Spleen (tissue), 13 donors: ENCODE measurements at places on chromosomes 2 and 18. TPM values are rescaled to one million over a fixed set of nuclear protein-coding genes. Genes with fewer than 3 reads are reported as not detected.

DNA sequence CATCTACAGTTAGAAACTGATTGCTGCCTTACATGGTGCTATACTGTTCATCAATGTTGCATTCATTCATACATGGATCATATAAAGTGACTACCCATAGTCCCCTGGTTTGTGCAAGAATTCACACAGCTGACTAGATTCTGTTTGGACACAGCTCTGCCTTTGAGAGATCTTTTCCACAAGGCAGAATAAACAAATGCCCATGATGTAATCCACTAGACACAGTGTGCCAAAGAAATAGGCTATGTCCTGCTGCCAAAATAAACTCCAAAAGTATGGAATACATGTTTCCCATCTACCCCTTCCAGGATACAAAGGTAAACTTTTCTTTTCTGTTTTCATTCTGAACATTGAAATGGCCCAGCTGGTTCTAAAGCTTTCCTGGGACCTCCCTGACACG, 269.4 kb upstream of the CHAC2 start:
- no peak for DNase-seq

The UGT1A7 gene
- total RNA-seq = not detected

GRCh38 chr2:135063210-135063609, 11.1 kb downstream of the RAB3GAP1 start:
- DNase-seq = no peak

DNA sequence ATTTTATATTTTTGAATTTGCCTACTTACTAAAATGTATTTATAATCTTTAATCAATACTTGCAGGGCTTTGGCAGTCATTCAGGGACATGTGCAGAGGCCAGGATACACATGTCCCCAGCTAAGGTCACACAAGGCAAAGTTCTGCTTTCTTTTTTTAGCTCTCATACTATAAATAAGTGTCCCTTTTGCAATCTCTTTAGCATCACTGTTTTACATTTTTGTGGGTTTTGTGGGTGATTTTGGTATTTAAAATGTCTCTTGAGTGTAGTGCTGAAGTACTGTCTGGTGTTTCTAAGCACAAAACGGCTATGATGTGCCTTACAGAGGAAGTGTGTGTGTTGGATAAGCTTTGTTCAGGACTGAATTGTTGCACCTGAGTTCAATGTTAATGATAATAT, 309.0 kb upstream of the GULP1 start:
- DNase-seq = no peak

- DNase-seq = peak; percentile 86
Observed at GRCh38 chr2:121197369-121198091, 87.5 kb downstream of the TFCP2L1 start.

The GRB14 gene
- total RNA-seq = 2.7 TPM

DNA sequence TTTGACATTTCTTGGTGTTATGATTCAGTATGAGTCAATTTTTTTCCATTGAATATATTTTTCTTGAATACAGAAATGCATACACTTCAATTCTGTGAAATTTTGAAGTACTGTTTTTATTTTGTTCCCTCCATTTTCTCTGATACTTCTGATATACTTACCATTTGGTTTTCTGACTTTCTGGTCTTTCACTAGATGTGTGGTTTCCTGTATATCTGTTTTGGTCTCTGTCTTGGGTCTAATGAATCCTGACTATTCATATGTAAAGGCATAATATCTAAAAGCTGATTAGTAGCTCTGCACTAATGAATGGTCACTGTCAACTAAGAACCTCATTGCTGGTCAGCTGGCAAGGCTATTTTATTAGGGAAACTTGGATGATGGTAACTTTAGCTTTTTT, 345.6 kb downstream of the GRB14 start:
- DNase-seq = no peak

The KYNU gene
- 27.7 TPM for total RNA-seq

GRCh38 chr2:230666446-230666845, 46.2 kb upstream of the CAB39 start:
- DNase-seq = no peak

DNA sequence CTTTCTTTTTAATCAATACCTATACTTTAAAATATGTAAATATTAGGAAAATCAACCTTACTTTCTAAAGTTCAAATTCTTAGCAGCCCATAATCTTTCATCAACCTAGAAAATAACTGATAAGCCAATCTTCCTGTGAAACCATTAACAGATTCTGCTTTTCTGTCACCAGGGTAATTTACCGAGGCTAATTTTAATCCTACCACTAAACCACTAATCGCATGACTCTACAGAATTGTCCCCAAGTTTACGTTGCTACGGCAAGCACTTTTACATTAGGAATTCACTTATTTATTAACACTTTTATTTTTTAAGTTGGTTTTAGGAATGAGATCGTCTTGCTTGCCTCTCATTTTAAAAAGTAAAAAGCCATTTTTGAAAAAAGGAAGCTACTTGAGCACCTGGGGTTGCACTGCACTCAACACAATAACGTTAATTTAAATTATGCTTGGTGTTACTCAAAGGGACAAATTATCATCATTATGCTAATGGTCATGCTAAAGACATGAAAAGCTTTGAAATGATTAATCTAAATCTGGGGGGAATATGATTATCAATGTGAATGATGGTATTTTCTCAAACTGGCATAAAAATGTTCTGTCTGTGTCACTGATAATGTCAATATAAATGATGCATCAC, 10.2 kb downstream of the ZNF516 start:
- no peak for DNase-seq

GRCh38 chr18:4453874-4454536, 1.1 kb downstream of the DLGAP1 start:
- DNase-seq = peak; percentile 69

- DNase-seq = no peak
Observed at GRCh38 chr18:48668466-48669179, 129.8 kb downstream of the CTIF start.

The KCNG3 gene
- not detected for total RNA-seq

DNA sequence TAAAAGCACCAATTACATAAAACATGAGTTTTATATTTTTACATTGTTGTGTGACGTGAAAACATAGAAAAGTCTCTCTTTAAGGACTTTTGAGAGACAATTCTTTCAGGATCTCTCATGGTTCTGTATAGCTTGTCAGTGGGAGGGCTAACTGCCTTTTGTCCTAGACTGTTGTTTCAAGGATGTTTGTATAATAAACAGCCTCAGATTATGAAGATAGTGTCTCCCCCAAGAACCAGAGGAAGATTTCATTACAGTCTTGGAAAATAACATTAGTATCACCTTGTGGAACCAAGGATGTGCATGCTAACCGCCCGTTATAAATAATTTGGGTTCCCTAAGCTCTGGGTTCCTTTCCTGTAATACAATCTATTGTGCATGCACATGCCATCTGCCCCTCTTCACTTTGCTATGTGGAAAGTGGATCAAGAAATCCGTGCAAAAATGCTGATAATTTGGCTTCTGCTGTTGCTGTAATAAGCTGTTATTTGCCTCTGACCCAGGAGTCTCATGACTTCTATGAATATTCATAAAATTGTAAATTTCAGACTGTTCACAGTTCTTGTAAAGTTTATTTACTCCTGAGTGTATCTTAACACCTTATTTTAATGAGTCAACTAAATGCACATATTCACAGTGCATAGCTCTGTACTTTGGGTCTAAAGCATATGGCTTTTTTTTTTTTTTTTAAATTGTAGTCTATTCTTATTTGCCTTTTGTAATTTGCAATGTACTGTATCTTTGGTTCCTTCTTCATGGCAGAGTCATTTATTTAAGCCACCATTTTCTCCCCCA, 265.5 kb downstream of the PTH2R start:
- DNase-seq = no peak

DNA sequence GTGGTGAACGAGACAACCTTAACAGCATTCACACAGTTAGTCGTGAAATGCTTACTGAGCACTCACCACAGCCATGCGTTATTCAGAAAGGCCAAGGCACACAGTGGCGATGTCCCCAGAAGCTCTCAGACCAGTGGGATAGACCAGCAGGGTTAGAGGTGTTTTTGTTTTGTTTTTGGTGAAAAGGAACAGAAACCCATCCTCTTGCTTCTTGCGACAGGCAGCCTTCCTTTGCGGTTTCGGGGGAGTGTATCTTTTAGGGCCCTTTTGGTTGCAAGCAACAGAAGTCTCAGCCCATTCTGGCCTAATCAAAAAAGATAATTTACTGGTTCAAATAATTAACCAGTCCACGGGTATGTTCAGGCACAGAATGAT, 4.7 kb downstream of the GNLY start:
- DNase-seq = no peak

GRCh38 chr2:29212009-29212408, 96.8 kb downstream of the CLIP4 start:
- DNase-seq = peak; percentile 36

GRCh38 chr18:54852780-54853675, 24.8 kb downstream of the RAB27B start:
- no peak for DNase-seq

DNA sequence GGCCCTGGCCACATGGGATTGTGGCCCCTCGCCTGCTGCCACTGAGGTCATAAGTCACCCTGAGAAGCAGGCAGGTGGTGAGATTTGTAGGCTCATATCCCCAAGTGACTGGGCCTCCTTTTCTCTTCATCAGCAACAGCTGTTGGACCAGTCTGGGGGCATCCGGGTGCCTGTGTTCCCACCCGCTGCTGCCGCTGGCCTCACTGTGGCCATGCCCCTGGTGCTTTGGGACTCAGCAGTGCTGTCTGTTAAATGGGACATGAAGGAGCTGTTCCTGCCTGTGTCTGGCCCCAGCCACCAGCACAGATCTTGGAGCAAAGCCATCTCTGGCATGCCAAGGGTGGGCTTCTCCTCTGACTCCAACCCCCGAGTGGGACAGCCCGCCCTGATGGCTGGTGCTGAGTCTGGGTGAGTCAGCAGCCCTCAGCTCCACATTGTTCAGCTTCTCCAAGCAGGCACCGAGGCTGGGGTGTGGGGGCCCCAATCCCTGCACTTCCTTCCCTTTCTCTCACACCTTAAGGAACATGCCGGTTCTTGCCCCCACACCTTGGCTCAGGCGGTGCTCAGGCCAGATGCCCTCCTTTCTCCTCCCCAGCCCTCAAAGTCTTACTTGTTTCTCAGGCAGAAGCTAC, 207.9 kb downstream of the GLI2 start:
- no peak for DNase-seq

DNA sequence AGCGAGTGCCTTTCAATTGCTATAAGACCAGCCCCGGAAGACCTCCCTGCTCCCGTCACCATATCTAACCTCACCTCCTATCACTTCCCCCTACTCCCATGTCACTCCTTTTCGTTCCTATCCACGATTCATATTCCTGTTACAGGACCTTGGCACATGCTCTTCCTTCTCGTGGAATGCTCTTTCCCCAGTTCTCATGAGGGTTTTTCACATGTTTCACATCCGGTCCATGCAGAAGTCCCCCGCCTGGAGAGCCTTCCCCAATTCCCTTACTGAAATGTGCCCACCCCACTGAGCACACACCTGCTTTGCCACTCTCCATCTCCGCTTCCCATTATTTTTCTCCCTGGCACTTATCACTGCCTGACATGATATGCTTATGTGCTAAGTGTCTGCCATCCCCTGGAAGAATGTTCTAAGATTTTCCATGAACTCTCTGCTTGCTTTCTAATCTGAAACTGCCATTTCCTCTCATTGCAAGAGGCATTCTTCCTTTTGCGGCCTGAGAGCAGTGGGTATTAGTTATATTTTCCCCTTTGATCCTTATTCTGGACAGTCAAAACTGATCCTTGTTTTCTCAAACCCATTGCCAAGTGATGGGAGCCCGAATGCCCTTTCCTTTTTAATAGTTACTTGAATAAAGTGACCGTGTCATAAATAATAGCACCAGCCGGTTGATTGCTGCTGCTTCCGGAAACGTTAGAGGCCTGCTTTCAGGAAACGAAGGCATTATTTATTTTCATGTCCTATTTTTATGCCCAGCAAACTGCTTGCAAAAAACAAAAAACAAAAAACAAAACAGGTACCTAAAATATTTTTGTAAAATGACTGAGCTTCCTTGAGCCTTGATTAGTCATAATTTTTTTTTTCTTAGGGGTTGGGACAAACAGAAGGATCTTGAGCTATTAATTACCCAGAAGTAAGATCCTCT, 127.9 kb downstream of the ZNF532 start:
- DNase-seq = no peak

DNA sequence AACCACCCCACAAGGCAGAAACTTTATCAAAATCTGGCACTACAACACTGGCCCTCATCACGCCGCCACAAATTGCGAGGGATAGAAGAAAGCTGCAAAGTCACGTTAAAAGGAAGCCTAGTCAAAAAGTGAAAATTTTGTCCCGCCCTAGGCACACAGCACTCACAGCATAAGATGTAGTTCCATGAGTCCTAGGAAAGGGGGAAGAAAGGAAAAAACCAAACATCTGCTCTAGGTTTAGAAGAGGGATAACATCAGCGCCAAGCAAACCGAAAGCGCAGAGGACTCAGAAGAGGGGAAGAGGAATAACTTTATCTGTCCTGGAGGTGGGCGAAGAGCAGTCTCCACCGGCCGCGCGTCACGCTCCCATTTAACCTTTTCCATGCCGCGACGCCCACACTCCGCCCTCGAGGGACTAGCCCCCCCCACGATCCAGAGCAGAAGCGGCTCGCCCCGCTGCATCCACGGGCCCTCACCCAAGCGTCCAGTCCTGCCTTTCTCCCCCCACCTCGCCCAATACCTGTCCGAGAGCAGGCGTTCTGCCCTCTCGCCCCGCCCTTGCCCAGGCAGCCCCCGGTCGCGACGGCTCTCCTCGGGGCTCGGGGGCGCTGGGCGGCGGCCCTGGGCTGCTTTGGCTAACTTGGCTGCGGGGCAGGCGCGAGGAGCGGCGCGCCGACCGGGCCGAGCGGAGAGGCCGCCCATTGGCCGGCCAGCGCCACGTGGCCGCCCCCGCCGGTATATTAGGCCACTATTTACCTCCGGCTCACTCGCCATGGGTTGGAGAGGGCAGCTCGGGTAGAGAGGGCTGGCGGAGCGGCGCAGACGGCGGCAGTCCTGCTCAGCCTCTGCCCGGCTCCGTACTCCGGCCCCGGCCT, at the start of gene HOXD1:
TSS of gene HOXD1 (plus strand) at position 770 of the 875 bp plus-strand sequence. CDS start 134 bp downstream, outside the sequence.
- no peak for DNase-seq

GRCh38 chr2:145380436-145381017, 860.6 kb upstream of the ZEB2 start:
- no peak for DNase-seq

GRCh38 chr2:102027036-102027980, 35.5 kb downstream of the IL1R2 start:
- no peak for DNase-seq

- DNase-seq = peak; percentile 66
Observed at GRCh38 chr2:239309398-239310245, 91.2 kb downstream of the HDAC4 start.

GRCh38 chr2:119544075-119544938, at the start of gene CFAP221:
Gene CFAP221 (plus strand): TSS chr2:119544449. CDS start chr2:119546132, 1,683 bp downstream.
- peak; percentile 76 for DNase-seq

DNA sequence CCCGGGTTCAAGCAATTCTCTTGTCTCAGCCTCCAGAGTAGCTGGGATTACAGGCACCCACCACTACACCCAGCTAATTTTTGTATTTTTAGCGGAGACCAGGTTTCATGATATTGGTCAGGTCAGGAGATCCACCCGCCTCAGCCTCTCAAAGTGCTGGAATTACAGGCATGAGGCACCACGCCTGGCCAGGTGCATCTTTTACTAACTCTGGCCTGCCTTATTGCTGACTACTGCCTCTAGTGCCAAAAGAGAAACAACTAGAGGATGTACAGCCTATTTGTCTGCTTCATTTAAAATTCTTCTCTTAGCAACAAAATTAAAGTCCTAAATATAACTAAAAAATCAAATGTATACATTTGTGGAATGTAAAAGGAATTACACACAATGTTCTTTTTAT, 115.4 kb downstream of the BMPR2 start:
- DNase-seq = no peak

- DNase-seq = no peak
Observed at GRCh38 chr2:11292464-11293255, 51.8 kb downstream of the ROCK2 start.

GRCh38 chr18:38362286-38362792, 796.7 kb upstream of the CELF4 start:
- DNase-seq = no peak

The ABCG8 gene
- total RNA-seq = 0.20 TPM
